HAP-1 (cell line): ENCODE measurements at places on chromosomes 5 and 9.

DNA sequence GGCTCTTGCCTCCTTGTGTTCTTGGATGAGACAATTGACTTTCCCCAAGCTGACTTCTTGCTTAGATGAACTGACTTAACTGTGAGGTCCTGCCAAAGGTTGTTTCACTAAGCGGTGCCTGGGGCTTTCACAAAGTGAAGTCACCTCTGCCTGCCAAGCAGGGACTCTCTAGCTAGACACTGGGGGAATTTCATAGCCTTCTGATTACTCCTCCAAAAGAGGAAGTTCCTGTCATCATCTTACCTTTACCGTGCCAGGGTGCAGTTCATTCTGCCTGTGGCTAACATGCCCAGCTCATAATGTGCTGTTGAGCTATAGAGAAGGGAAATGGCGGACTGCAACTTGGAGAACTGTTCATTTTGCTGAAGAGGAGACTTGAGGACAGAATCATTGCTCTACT, 472.0 kb upstream of the WWC1 start:
- DNase-seq = no peak

DNA sequence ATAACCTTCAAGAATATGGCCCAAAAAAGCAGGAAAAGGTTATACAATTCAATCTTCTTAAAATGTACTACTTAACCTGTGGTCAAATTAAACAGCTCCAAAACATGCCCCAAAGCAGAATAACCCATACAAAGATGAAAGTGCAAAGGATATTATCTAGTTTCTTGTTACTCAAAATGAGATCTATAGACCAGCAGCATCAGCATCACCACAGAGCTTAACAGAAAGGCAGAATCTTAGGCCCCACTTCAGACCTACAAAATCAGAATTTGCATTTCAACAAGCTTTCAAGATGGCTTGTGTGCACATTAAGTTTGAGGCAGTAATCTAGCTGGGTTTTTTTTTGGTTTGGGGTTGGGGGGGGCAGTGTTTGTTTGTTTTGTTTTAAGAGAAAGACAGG, 54.0 kb downstream of the SCAI start:
- DNase-seq = no peak

DNA sequence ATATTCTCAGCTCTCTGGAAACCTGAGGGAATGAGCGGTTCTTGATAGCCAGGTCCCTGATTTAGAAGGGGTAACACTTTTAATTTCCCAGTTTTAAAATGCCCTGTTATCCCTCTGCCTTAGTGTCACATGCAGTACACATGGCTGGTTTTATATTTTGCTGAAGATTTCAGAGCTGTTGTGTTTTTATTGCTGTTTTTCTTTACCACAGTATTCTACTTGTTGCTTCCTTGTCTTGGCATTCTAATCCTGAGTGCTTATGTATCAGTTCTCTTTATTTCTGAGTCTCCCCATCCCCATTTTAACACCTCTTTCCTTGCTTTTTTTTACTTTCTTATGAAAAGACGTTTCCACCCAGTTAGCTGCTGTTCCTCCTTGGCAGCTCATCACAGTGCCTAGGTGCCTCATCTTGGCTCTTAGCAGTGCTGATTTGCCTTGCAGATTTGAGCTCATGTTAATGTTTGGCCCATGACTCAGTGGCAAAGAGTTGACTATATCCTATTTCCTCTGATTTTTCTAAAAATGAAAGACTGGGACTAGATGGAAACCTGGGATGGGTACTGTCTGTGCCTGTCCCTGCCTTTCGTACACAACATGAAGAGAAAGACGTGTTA, 3.7 kb downstream of the MTRR start:
- no peak for DNase-seq

DNA sequence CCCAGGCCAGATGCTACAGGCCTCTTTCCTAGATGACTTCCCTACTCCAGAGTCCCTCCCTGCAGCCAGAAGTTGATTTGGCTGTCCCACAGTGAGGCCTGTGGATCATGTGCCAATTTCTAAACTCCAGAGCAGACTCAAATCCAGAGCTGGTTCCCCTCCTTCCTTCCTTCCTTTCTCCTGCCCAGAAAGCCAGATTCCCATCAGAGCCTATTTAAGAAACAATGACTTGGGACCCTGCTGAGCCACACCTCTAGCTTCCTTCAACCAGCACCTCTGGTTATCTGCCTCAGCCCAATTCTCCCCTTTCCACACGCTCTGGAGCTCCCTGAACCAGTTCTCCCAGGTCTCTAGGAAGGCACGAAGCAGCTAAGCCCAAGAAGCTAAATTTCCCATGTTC, 7.2 kb downstream of the FAM219A start:
- DNase-seq = no peak

- no peak for DNase-seq
Measured at GRCh38 chr9:95246547-95246946, 71.0 kb downstream of the FANCC start.

DNA sequence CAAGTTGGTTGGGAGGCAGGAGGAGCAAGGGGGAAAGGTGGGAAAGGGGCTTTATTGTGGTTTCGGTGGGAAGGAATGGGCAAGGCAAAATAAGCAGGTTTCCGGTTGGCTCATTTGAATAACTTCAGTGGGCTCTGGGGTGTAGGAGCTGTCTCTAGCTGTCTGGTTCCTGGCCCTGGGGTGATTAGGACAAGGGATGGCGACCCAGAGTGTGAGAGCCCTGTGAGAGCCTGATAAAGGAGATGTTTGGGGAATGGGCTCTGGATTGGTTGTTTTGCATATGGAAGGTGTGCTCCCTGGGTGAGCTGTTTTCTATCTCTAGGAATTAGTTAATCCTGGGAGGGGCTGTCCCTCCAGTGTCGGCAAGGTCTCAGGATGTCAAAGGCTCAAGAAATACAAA, 15.4 kb downstream of the ANKRD34B start:
- no peak for DNase-seq

DNA sequence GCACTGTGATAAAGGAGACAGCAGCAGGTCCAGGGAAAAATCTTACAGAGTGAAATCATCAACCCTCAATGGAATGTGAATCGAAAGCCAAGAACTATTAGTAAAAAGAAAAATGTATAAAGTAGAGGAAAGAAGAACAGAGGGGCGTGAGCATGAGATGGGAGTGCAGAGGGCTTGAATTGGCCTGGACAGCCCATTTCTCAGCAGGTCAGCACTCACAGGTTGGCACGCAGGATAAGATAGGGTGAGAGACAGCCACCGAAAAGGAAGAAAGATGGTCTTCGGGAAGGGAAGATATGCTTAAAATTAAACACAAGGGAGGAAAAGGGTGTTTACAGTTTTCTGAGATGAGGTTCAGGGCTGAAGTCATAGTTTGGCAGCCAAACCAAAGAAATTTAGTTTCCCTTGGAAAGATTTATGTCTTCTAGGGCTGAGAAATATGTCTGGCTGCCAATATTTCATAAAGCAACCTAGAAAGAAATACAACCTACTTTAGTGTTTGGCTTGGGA, 524.7 kb downstream of the SPATA31D1 start:
- no peak for DNase-seq

DNA sequence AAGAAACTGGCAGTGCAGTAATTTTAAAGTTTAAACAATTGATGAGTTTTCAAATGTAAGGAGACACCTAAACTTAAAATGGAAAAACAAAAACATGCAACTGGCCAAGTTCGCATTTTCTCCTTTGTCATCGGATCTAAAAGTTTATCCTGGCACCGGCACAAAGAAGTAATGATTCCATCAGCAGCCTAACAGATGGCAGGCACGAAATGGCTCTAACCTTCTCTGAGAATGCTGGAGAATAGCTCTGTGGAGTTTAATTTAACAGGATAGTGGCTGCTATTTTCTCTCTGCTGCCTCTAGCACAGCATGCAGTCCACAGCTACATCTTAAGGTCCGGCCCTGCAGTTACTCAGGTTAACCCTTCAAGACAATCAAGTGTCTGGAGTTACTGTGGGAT, 82.2 kb downstream of the PRELID2 start:
- DNase-seq = no peak

DNA sequence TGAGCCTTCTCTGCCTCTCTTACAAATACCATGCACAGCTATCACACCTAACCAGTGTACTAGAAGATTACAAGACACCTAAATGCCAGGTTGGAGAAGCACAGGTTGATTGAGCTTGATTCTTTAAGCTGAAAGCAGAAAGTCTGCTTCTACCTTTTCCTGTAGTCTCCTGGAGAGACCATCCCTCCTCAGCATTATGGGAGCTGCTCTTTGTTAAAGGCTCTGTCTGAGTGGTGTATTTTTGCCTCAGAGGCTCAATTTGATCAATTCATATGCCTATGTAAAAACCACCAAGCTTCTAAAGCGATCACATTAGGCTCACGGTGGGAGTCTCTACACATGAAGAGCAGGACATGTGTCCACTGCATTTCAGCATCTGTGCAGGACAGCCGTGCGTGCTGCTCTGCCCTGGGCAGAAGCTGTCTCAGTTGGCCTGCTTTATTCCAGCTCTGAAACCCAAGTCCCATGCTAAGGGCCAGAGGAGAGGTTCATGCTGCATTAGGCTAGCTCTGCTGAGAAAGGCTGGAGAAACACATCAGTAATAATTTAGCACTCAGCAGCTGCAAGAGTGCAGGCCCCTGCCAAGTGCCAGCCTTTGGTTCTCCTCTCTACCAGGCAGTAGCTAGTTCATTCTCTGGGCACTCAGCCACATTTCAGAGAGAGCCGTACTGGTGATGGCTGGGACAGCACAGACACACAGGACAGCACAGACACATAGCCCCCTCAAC, 41.7 kb downstream of the TMEM167A start:
- DNase-seq = no peak
